Stimulated activated CD4-positive, alpha-beta T cell treated with anti-CD3 and anti-CD28 coated beads, Interleukin-12 subunit alpha, Interleukin-12 subunit beta, amount 100 ng/mL, for 24 hours (primary cell): ENCODE measurements at places on chromosomes 5 and 9.

GRCh38 chr9:120882935-120883607, 6.1 kb upstream of the PHF19 start:
- DNase-seq = no peak

GRCh38 chr5:157509587-157509986, 49.6 kb downstream of the NIPAL4 start:
- DNase-seq = no peak

GRCh38 chr9:97501177-97501971, at the start of gene TMOD1:
TSS of gene TMOD1 (plus strand) at chr9:97501666. CDS start at chr9:97524189, 22,523 bp downstream.
- peak; percentile 14 for DNase-seq

GRCh38 chr5:56739990-56740389, 75.4 kb upstream of the MAP3K1 start:
- no peak for DNase-seq

DNA sequence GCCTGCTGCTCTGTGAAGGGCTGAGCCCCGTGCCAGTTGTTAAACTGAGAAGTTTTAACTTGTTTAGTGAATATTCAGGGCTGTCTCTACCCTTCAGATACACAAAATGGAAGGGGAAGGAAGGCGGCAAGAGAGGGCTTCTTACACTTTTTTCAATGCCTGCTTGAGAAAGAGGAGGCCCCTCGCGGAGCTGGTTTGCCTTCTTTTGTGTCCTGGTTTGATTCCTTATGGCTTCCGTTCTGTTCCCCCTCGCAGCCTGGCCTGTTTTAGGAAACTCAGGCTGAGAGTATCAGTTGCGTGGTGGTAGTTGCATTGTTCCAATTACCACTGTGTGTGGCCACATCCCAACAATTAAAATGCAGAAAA, 1.0 kb downstream of the FAM53C start:
- DNase-seq = no peak

DNA sequence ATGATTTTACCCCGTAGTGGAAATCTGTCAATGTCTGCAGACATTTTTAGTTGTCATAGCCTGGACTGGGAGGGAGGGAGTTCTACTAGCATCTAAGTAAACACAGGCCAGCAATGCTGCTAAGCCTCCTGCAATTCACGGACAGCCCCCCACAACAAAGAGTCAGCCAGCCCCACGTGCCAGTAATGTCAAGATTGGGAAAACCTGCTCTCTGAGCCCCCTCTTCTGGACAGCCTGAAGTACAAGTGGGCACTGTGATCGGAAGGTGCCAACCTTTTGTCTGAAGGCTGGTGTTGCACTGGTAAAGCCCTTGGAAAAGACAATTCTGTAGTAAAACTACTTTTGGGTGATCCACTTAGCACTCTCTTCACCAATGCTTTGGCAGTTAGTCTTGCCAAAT, 154.5 kb downstream of the TARS1 start:
- no peak for DNase-seq

DNA sequence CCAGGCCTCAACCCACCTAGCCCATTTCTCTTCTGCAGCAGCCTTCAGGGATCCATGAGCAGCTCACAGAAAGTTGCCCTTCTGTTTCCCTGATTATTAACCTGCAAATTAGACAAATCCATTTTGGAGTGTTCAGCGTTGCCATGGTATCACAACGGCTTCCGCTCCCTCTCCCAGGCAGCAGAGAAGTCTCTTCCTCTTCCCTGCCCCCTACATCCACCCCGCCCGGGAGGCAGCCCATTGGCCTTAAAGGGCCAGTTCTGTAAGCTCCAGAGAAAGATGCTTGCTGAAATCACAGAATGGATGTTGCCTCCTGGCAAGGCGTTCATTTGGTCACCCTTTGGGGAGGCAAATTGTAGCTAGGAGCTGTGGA, 47.7 kb upstream of the BOD1 start:
- no peak for DNase-seq

GRCh38 chr9:2427120-2427891, 194.3 kb upstream of the VLDLR start:
- no peak for DNase-seq

DNA sequence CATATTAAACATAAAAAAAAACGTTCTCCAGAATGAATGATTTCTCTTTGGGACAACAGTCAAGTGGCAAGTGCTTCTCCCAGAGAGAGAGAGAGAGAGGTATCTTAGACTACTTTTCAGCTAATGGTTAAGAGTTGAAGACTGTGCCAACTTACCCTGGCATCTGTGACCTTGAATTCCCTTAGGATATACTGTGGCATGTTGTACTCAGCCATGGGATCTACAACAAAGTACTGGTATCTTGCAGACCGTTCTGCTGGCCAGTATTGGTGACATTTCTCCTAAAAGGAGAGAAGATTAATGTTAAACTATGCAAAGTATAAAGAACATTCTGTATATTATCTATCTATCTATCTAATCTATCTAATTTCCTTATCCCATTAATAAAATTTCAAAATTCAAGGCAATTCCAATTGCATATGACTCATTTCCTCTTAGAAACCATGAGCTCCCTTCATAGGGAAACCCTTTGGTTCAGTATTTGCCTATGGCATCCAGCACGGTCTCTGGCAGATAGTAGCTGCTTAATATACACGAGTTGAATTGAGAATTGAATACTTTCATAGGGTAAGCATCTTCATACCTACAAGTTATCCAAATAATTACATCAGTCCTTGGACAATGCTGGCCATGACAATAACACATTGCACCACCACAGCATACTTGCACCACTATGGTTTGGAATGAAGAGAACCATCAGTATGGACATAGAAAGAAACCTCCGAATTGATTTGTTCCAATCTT, 539.4 kb upstream of the DMAC1 start:
- no peak for DNase-seq

DNA sequence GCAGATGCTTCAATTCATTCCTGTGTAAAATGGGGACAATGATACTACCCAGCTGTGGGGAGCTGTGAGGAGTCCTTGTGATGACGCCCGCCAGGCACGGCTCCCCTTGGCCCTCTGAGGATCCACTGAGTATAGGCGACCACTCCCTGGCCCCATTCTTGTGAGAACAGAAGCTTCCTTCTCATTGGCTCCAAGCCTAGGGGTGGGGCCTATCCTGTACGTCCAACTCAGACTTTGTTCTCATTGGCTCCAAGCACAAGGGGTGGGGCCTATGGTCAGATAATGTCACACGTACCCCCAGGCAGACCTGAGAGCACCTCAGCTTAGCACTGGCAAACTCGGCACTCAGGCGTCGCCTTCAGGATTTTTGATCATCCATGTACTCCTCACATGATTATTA, 232.9 kb upstream of the MVB12B start:
- no peak for DNase-seq

DNA sequence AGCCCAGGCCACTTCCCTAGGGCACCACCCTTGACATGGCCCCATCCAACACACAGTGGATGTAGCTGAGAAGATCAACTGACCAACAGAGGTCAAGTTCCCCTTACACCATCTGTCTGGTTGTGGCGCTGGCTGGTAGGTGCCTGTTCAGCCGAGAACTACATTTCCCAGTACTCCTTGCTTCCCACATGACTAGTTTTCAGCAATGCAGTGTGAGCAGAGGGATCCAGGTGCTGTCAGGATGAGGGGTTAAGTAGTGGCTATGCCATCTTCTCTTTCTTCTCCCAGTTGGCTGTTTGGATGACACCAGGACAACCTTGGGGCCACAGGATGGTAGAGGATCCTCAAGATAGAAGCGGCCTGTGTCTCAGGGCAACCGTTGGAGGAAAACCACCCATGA, 48.6 kb upstream of the SH3PXD2B start:
- no peak for DNase-seq

DNA sequence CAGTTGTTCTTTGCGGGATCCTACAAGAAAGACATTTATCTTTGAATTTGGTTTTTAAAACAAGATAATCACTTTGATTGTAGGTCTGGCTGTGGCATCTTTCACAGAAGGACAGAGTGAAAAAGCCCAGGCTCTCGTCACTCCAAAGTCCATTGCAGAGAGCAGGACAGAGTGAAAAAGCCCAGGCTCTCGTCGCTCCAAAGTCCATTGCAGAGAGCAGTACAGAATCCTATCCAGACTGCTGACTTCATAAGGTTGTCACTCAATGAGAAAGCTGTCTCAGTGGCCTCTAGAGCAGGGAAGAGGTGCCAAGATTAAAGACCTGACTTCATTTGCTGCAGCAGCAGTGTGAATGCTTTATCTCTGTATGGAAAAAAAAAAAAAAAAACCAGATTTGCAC, 16.3 kb upstream of the GPX8 start:
- no peak for DNase-seq

DNA sequence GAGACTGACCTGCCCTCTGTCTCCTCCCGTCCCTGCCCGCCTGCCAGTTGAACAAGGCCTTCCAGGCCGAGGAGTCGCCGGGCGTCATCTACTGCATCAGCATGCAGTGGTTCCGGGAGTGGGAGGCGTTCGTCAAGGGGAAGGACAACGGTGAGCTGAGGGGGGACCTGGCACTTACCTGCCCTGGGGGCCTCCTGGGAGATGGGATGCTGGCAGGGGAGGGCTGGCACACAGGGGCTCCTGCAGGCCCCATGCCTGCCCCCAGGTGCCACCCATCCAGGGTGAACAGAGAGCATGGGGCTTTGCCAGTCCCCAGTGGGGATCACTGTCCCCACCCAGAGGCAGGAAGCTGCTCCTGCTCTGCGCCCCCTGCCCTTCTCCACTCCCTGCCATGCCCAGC, 43.0 kb downstream of the USP20 start:
- DNase-seq = no peak

- DNase-seq = no peak
These were observed 216.2 kb downstream of the ENC1 start for GRCh38 chr5:74424162-74424868.

GRCh38 chr5:163385271-163385670, 52.1 kb upstream of the CCNG1 start:
- no peak for DNase-seq

- no peak for DNase-seq
These were observed 303.0 kb upstream of the CDH9 start for GRCh38 chr5:27341342-27341741.

DNA sequence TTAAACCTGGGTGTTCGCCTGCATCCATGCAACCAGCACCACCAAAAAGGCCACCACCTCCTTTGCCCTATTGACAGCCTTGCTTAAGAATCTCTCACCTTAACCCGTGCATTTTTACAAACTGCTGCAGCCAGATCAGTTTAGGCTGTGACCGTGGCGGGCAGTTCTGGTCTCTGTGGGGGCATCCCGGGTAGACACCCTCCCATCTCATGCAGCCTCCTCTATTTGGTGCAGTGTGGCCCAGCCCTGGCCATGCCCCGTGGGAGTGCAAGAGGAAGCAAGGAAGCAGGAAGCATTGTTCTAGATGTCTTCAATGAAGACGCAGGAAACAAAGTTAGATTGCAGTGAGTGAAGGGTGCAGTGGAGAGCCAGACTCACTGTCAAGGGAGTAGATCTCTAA, 108.8 kb upstream of the MVB12B start:
- no peak for DNase-seq

DNA sequence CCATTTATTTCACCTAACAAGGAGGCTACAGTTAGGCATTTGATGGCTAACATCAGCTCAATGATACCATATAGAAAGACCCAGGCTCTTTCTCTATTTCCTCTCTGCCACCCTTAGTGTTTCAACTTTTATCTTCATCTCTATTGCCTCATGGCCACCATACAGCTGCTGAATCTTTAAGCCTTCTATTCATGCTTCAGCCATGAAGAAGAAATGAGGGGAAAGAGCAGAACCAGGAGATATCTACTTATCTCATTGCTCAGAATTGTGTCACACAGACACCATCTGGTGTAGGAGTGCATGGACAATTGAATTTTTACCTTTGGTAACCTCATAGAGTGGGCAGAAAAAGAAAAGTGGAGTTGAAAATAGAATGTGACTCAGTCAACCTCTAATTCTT, 6.7 kb downstream of the GAPT start:
- no peak for DNase-seq

- DNase-seq = peak; percentile 22
These were observed 16.2 kb upstream of the ITGA1 start for GRCh38 chr5:52771343-52772039.

DNA sequence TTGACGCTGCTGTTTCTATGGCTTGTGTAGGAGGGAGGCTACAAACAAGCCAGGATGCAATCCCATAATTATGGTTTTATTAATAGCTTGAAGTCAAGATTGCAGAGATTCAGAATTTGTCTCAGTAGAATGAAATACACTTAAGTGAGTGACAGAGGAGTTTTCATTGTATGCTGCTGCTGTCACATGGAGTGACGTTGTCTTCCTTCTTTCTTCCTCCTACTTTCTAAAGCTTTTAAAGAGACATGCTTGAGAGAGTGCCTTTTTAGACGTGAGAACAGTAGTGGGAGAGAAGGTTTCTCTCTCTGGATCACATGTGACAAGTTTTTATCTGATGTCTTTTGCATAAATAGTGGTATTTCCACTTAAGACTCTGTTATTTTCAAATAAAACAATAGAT, 48.9 kb downstream of the MACIR start:
- DNase-seq = no peak

DNA sequence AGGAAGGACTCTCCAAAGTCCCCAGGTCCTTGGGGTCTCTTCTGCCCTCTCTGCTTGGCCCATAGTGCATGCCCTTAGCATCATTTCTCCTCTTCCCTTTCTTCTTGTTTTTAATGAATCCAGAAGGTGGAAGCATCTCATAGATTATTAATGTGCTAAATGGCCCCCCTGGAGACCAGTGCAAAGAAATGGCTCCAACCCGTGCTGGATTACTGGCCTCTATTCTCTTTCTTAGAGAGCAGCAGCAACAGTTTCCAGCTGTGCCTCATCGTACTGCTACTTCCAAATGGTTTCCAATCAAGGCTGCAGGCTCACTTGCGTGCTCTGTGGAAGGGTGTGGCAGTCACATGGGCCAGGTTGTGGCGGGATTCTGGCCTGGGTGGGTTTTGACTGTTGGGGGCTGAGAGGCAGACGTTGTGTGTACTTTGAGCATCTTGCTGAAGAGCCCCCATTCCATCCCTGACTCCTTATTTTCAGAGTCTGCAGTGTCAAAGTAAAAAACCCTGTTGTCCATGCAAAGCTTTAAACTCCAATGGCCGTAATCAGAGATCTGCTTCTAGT, 139.7 kb downstream of the GABBR2 start:
- DNase-seq = no peak

- DNase-seq = no peak
These were observed 107.9 kb downstream of the PHF2 start for GRCh38 chr9:93684161-93684765.

DNA sequence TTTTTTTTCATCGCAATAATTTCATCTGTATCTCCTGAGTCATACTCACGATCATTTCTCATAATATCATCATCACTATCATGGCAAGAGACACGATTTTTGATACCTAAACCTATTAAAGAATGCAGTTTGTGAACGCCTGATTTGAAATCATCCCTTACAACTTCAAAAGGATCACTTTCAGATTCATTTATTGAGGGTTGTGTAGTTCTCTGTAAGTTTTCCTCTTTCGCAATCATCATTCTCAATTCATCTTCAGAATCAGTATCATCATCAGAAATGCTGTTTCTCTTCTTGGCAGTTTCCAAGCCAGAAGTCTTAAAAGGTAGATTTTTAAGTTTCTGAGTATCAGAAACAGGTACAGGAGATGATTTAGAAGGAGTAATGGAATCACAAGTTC, 9.7 kb downstream of the NOL8 start:
- DNase-seq = no peak

DNA sequence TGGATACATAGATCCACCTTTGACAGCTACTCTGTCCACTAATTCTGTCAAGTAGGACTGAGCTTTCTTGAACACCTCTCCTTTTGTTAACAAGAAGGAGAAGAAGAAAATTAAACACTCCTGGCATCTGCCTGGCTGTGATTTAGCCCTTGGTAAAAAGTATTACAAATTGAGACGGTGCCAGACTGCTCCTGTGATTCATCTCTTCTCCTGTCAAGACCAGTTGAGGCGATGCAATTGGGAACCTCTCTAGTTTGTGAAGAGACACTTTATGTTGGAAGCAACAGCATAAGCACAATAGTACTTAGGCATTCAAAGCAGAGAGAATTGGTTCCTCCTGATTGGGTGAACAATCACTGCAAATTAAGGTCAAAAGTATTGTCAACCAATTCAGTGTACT, 72.7 kb downstream of the GHR start:
- no peak for DNase-seq
